ENCODE measurements at places on chromosomes 7 and 10.

DNA sequence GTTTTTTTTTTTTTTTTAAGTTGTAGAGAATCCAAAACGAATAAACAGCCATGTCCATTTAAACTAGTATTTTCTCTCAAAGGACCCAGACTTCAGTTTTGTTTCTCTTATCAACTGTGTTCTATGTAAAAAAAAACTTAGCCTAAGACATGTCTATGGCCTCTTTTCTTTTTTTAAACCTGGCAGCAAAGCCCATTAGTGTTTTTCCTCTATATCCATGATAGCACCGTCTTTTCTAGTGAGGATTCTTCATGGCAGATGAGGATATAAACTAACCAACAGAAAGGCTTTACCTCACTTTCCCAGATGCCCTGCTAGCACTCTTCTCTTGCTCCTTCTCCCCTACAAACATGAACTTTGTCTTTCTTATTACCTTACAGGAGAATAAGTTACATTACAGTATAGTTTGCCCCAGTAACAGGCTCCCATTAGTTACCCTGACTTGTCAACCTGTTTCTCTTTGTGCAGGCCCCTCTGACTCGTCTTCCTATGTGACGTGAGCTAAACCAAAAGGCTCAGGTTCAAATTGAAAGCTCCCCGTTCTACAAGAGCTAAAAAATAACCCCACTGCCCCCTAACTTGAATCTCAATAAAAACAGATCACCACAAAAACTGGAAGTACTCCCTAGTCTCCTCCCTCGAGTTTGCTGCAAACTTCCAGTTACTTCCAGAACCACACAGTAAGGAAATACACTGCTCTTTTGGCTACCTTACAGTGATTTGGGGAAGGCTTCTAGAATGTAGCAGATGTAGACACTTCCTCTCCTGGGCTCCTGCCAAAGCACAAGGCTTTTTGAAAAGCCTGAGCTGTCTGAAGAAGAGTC lies 20.1 kb downstream of the P4HA1 start:
- DNase-seq, result peak; percentile 33

- DNase-seq, result no peak
Measured at GRCh38 chr10:110409488-110409887, 88.2 kb upstream of the DUSP5 start.

- DNase-seq, result no peak
Measured at GRCh38 chr10:124558339-124559321, 97.0 kb downstream of the LHPP start.

GRCh38 chr7:117859246-117859812 lies 13.9 kb downstream of the CTTNBP2 start:
- no peak for DNase-seq

DNA sequence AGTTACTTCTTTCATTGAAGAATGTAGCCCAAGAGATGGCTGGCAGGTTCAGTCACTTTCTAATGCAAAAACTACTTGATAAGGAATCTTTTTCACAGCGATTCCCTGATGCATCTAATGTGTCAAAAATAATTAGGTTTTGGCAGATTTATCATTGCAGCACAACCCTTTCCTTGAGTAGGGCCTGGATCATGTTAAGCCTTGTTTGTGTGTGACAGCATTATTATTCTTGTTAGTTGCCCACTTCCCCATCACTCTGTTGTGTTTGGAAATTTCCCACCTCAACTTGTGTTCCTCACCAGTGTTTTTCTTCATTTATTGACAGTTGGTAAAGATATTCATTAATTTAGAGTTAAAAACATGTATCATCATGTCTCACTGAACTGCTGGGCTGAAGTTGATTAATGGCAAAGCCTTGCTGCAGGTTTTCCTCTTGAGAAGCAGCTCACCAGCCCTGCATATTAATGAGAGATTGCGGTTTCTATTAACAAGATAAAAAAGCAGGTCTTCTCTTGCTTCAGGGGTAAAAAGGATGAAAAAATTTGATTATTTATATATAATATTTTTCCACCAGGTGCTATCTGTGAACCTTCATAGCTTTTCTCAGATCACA lies 233.3 kb upstream of the MDFIC start:
- no peak for DNase-seq

DNA sequence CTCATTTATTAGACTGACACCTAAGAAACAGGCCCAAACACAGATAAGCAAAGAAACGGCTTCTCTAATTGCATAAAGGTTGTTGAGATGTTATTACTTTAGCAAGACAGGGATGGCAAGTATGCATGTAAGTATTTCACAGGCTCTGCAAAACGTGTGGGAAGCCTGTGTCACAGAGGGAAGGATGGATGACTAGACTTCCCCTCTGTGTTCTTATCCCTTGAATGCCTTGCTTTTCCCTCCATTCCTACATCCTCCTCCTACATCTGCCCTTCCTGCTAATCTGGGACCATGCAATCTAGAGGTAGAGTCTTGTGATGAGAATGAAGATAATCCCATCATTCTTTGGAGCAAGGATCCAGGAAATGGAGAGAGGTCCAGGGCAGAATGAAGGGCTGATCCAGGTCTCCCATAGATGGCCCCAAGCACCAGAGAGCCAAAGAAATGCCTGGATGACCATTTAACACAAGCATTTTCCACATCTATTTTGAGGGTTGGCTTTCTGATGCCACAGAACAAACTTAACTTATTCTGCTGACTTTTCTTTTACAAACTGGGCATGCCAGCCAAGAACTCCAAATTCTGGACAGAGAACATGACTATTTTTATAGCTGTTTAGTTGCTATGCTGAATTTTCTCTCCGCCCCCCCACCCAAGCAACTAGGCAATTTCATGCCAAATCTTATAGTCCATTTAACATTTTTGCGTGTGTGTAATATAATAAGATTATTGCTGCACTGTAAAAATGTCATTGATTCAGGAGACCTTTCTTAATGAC lies 48.1 kb downstream of the NRP1 start:
- peak; percentile 29 for DNase-seq

DNA sequence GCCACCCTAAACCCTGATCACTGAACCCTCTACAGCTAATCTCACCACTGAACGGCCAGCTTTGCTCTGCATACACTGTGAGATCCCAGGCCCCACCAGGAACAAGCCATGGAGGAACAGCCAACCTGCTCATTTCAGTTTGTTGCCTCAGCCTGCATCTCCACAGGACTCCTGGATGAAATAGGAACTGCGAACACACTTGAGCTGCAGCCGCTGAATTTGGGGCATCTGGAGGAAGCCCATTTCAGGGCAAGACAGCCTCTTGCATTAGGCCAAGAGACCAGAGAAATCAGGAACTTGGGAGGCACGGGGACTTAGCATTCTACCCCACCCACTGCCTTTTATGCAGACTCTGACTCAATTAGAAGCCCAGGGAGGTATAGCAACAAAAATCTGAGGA lies 14.5 kb upstream of the EGR2 start:
- DNase-seq, result peak; percentile 86

GRCh38 chr7:100894860-100895700 lies 608 bp downstream of the ACHE start:
- DNase-seq, result peak; percentile 54

DNA sequence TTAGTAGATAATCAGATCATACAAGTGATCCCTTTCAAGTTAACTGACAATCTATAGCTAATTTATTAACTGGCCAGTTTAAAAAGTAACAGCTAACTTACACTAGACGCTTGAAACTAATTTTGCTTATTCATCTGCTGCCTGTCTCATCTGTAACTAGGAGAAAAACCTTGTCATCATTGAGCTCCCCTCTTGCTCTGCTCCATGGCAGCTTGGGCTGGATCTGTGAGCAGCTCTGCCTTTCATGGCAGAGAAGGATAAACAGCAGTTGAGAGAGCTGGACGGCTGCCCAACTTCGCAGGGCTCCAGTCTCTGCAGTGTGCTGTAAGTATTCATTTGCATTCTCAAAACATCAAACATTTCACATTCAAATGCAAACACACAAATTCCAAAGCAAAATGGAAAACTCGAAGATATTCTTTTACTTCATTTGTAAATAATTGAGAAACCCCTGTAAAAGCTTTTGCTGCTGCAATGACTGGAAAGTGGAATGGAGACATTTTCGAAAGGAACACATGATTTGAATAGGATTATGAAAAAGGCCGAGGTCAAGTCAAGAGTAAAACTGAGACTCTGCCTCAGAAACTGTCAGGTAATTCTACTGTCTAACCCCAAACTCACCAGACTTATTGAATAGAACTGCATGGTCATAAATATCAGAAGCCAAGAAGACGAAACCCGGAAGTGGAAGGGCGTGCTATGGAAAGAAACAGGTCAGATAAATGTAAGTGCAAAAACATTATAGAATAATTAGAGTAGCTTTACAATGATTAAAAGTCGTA lies 17.6 kb downstream of the SLC35B4 start:
- no peak for DNase-seq

DNA sequence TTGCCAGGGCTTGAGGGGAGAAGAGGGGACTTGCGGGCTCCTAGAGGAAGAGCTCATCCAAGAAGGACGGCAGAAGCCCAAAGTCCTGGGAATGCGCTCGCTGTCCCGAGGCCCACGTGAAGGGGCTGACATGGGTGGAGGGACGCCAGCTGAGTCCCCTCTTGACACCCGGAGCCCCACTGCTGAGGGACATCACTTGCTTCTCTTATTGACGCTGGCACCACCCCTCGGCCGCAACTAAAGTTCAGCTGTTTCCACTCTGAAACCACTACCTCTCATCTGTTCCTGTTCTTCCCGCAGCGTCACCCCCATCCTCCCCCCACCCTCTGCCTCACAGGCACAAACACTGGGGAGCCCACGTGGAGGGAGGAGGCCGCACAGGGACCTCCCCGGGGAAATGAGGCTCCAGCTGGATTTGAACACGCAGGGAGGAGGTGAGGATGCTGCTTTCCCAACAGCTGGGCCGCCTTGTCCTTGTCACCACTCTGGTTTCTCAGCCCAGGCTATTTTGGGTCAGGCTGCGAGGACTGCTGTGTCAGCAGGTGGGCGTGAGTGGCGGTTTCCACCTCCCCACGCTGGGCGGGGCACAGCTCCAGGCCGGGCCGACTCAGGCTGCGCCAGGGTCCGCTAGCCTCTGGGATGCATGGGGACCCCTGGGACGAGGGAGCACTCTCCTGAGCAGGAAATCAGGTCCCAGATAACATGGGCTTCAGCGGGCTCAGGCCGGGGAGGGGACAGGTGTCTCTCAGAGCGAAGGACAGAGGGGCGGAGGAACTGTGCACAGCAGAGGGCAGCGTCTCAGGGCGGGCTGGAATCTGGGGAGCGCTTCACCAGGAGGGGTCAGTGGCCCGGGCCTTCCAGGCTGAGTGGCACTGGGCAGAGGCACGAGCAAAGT lies 156.3 kb downstream of the ZNF248 start:
- no peak for DNase-seq

- no peak for DNase-seq
Measured at GRCh38 chr10:133529576-133529946, 2.4 kb downstream of the CYP2E1 start.

GRCh38 chr7:72467237-72467636 lies 55.1 kb upstream of the CALN1 start:
- no peak for DNase-seq

- DNase-seq, result no peak
Measured at GRCh38 chr10:1652151-1652550, 85.2 kb downstream of the ADARB2 start.

DNA sequence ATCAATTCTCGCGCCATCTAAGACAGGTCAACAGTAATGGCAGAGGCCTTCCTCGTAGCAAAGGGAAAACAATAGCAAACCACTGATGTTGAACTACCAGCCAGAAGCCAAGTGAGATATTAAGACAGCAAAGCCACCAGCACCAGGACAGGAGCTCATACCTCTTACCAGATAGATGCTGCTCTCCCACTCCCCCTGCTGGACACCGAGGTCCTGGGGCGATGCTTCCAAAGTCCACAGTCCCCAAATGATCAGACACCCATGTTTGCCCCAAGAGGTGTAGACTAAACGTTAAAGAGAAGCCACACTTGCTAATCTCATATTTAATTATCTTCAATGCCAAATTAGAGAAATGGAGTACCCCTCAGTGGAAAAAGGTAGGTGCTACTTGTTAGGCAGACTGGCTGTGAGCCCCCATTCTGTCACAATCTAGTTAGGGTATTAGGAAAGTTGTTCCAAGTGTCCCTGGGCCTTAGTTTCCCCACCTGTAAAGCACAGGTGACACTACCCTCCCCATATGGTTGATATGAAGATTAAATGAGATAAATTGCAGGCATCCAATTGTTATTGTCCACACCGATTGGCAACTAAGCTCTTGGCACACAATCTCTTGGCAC lies 39.9 kb downstream of the TOMM7 start:
- peak; percentile 93 for DNase-seq

- peak; percentile 78 for DNase-seq
Measured at GRCh38 chr10:11170993-11171851, 153.6 kb downstream of the CELF2 start.

- DNase-seq, result no peak
Measured at GRCh38 chr10:78963074-78964034, 105.4 kb upstream of the ZMIZ1 start.

- DNase-seq, result no peak
Measured at GRCh38 chr10:107813451-107814162, 649.1 kb upstream of the SORCS1 start.

DNA sequence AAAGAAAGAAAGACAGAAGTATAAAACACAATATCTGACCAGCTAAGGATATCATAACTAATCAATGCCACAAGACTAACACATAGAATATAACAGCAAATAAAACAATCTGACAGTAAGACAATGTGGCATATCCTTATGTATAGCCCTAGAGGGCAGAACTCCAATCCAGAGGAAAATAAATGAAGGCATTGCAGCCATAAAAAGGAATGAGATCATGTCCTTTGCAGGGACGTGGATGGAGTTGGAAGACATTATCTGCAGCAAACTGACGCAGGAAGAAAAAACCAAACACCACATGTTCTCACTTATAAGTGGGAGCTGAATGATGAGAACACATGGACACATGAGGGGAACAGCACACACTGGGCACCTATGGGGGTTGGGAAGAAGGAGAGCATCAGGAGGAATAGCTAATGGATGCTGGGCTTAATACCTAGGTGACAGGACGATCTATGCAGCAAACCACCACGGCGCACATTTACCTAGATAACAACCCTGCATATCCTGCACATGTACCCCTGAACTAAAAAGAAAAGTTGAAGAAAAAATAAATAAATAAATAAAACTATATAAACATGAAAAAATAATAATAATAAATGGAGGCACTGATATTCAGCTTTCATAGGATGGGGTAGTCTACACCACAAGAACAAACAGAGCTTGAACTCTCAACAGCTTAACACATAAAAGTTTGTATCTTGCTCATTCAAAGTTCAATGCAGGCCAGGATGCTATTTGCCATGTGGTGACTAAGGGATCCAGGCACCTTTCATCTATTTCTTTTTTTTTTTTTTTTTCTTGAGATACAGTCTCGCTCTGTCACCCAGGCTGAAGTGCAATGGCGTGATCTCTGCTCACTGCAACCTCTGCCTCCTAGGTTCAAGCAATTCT lies 66.1 kb upstream of the KAT6B start:
- no peak for DNase-seq

- no peak for DNase-seq
Measured at GRCh38 chr7:86733783-86734182, 90.1 kb downstream of the GRM3 start.

DNA sequence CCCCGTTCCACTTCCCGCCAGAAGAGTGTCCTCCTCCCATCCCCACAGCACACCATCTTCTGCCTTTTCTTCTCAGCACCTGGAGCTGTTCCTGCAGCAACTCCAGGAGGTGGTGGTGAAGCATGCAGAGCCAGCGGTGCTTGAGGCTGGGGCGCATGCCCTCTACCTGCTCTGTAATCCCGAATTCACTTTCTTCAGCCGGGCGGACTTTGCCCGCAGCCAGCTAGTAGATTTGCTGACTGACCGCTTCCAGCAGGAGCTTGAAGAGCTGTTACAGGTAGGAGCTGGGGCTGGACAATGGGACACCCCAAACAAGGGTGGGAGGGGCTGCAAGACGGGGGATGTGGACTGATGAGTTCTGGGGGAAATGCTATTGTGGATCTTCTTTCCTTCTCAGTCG lies 19.1 kb upstream of the PVRIG start:
- DNase-seq, result no peak

GRCh38 chr10:129029051-129029450 lies 438.0 kb upstream of the MGMT start:
- DNase-seq, result no peak
